ENCODE measurements at places on chromosomes 13 and 19. TPM values are rescaled to one million over a fixed set of nuclear protein-coding genes. Genes with fewer than 3 reads are reported as not detected.
A peak's percentile ranks its signal among the peaks of the same experiment; 100 is the strongest.

Gene LRRC8E
- total RNA-seq, result 7.4 TPM

Gene KLK12
- total RNA-seq, result not detected

Gene KLK14
- total RNA-seq, result not detected

GRCh38 chr19:29886586-29886985 lies 55.5 kb upstream of the URI1 start:
- no peak for DNase-seq

DNA sequence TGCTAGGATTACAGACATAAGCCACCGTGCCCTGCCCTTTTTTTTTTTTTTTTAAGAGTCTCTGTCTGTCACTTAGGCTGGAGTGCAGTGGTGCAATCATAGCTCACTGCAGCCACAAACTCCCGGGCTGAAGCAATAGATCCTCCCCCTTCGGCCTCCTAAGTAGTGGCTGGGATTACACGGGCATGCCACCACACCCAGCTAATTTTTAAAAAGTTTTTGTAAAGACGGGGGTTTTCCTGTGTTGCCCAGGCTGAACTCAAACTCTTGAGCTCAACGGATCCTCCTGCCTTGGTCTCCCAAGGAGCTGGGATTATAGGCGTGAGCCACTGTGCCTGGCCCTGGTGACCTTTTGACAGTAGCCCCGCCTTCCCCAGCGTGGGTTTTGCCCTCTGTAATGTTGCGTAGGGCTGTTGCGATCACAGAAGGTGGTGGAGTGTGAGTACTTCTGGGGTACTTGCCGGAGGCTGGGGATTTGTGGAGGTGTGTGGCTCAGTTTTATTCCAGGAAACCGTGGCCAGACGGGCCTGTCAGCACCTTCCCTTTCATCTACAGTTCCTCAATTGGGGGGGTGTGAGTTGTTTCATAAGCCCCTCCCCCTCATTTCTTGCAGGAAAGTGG lies 11.6 kb upstream of the RETN start:
- peak; percentile 58 for DNase-seq

- no peak for DNase-seq
These were observed 38.2 kb downstream of the PTPRS start for GRCh38 chr19:5302396-5302795.

DNA sequence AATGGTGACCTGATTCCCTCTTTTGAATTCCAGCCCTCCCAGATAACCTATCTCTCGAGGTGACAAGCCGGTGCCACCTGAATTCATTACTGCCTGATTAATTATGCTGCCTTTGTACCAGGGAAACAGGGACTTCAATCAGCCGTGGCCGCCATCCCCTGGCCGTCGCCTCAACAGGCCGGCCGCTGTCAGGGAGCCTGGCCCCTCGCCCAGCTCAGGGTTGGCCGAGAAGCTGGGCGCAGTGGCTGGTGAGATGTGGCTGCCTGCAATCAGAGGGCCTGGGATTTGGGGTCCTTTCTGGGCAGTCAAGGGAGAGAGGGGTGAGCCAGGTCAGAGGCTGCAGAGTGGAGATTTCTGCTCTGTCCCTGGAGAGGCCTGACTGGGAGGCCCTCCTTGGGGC lies 91.2 kb downstream of the KCTD15 start:
- DNase-seq, result no peak

DNA sequence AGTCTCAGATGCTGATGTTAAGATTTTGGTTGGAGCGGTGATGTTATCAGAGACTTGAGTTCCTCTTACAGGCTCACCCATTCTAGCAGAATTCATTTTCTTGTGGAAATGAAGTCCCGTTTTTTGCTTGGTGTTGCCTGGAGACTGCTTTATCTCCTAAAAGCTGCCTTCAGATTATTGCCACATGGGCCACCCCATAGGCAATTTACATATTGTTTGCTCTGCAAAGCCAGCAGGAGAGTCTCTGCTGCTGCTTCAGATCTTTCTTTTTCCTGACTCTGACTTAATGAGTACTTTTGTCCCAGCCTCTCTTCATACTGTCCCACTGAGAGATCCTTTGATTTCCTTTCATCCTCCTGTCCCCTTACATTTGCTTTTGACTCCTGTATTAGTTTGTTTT lies 114.6 kb downstream of the TDRD3 start:
- DNase-seq, result no peak

GRCh38 chr19:42284066-42284501 lies 15.0 kb downstream of the CIC start:
- peak; percentile 77 for DNase-seq

DNA sequence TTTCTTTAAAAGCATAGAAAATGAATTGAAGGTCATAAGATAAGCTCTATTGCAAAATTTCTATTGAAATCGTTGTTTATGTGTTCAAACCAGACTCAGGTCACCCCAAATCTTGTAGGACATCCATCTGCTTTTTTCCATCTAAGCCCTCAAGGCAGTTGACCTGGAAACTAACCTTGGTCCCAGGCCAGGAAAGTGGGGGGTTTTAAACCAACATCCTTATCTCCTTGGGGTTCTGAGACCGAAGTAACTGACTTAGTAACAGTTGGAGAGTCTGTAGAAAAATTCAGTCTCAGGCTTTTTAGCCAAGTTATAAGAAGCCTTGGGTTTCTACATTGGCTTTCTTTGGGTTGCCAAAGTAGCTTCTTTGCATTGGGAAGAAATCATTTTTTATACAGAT lies 23.4 kb downstream of the ZNF507 start:
- no peak for DNase-seq

- no peak for DNase-seq
These were observed 110.3 kb upstream of the DIAPH3 start for GRCh38 chr13:60273971-60274527.
